ENCODE measurements at places on chromosomes 12 and 14.

DNA sequence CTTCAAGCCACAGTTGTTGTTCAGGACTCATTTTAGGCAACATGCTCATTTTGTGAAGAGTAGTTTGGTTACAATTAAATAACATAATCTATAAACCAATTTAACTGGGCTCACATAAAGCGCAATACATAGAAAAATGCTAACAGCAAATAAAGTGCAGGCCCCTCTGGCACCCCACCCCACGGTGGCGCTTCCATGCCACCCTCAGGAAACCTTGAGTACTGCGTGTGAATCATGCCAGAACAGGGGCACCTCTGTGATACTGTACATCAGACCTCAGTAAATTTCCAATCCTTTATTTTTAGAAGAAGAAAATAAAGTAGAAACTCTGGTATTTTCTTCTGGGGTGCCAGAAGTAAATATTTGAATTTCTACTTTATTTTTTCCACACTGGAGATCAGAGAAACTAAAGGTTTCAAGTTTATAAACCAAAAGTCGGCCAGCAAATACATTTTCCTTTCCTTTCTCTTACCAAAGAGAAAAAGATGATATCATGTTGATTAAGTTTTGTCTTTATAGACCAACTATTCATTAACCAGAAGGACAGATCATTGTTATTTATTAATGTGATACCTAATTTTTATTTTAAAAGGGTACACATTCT lies 316.8 kb downstream of the PAWR start:
- no peak for DNase-seq

- DNase-seq, result no peak
Observed at GRCh38 chr12:97503073-97503855, 40.7 kb downstream of the RMST start.

DNA sequence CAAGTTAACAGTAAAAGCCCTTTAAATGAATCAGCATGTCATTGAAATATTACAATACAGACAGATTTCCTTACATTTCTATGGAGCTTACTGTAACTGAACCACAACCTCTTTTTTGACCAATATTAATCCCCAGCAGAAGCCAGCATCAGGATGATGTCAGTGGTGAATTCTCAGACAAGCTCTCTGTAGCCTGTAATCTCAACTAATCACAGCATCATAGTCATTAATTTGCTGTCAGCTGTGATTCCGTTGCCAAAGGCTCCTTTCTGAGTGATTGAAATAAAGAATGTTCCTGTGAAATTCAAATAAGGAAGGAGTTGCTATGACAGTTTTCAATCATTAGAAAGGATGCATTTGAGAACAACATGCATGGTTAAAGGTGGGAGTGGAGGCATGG lies 323.1 kb downstream of the PDZRN4 start:
- DNase-seq, result no peak

- DNase-seq, result no peak
Observed at GRCh38 chr12:118061873-118062843, 1.2 kb upstream of the WSB2 start.

- no peak for DNase-seq
Observed at GRCh38 chr14:87758876-87759275, 234.1 kb downstream of the GALC start.

GRCh38 chr12:92615703-92616102 lies 87.1 kb upstream of the PLEKHG7 start:
- no peak for DNase-seq

- DNase-seq, result no peak
Observed at GRCh38 chr14:45807178-45807899, 554.3 kb upstream of the MIS18BP1 start.

- no peak for DNase-seq
Observed at GRCh38 chr12:110001596-110001995, 2.4 kb downstream of the ANKRD13A start.

- DNase-seq, result no peak
Observed at GRCh38 chr12:14410841-14411569, 45.5 kb downstream of the ATF7IP start.

DNA sequence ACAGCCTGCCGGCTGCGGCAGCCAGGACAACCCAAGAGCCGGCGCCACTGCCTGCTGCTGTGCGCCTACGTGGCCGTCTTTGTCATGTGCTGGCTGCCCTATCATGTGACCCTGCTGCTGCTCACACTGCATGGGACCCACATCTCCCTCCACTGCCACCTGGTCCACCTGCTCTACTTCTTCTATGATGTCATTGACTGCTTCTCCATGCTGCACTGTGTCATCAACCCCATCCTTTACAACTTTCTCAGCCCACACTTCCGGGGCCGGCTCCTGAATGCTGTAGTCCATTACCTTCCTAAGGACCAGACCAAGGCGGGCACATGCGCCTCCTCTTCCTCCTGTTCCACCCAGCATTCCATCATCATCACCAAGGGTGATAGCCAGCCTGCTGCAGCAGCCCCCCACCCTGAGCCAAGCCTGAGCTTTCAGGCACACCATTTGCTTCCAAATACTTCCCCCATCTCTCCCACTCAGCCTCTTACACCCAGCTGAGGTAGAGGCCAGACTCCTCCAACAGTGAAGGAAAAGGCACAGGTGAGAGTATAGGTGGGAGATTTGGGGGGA lies 10.3 kb downstream of the ZBTB39 start:
- no peak for DNase-seq

- no peak for DNase-seq
Observed at GRCh38 chr14:38567703-38568102, 311.8 kb upstream of the CLEC14A start.

DNA sequence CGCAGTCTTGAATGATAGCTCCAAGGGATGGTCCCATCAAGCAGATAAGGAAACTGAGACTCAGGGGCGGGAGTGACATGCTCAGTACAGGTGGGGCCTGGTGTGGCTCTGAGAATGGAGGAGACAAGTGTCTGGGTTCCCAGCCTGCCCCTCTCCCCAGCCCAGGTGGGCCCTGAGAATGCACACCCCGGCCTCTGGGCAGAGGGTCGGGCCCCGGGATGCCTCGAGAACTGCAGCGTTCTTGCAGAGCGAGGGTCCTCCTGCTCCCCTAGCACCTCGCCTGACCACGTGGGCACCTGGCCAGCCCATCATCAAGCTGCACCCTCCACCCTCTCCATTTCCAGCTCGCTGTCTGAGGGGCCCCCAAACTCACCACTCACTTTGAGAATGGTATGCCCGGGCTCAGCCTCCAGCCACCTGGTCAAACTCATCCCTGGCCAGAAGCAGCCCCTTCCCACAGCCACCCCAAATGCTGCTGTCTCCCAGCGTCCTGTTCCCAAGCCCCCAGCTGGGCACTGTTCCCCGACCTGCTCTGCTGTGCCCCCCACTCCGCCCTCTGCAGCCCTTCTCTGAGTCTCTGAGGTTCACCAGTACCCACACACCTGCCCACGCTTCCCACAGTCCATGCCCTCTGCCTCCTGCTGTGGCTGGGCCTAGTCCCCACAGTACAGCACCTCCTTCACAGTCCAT lies 44.3 kb downstream of the CYP46A1 start:
- DNase-seq, result no peak

- no peak for DNase-seq
Observed at GRCh38 chr14:44149597-44149996, 357.5 kb downstream of the FSCB start.

DNA sequence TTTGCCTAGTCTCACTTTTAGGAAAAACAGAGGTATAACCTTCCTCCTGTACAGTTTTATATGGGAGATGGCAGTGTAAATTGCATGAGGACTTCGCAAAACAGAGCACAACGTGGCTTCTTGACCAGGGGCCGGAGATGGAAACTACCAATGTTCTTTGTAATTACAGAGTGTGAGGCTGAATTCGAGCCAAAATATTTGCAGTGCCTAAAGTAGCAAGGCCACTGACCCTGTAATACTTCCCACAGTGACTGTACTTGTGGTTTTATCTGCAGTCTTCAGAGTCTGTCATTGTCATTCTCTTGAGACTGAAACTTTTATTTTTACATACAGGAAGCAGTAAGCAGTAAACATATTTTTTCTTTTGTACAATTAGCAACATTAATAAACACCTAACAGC lies 98.9 kb downstream of the RERG start:
- no peak for DNase-seq

DNA sequence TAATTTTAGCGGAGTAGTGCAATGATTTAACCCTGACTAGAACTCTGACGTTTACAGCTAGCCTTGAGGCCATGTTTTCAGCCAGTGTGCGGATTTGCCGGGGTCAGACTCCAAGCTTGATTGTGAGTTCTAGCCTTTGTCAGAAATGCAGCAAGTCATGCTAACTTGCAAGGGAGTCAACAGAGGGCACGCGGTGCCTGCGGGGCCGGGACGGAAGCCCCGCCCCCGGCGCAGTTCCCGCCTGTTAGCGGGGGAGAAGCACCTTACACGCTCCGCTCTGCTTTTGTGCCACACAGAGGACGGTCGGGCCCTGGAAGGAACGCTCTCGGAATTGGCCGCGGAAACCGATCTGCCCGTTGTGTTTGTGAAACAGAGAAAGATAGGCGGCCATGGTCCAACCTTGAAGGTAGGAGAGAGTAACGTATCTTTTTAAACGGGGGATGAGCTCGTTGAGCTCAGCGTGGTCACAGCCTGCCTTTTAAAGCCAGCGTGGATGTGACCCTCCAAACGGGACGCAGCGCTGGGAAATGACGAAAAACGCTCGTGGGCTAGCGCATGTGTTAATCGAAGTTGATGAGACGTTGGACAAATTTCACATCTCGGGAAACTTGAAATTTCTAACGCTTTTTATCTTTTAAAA lies 14.8 kb upstream of the EID3 start:
- DNase-seq, result no peak

DNA sequence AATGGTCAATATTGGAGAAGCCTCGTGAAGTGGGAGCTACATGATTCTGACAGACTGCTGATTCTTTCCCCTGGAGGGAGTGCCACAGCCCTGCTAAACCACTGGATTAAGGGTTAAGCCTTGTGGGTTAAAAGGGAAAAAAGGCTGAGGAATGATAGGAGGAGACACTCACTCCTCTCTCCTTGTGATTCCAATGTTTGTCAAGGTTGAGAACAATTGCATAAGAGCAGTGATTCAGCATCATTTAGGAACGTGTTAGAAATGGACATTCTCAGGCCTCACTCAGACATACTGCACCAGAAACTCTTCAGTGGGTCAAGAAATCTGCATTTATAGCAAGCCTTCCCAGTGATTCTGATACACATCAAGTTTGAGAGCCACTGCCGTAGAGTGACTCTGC lies 87.8 kb upstream of the GZMB start:
- no peak for DNase-seq

GRCh38 chr12:116150001-116150400 lies 127.5 kb downstream of the MED13L start:
- DNase-seq, result no peak

- DNase-seq, result peak; percentile 4
Observed at GRCh38 chr12:51923506-51924365, 16.4 kb downstream of the ACVRL1 start.

GRCh38 chr14:32201816-32202490 lies at the start of gene RNU6-7:
RNU6-7 (plus strand) TSS chr14:32202045.
- DNase-seq, result peak; percentile 46

DNA sequence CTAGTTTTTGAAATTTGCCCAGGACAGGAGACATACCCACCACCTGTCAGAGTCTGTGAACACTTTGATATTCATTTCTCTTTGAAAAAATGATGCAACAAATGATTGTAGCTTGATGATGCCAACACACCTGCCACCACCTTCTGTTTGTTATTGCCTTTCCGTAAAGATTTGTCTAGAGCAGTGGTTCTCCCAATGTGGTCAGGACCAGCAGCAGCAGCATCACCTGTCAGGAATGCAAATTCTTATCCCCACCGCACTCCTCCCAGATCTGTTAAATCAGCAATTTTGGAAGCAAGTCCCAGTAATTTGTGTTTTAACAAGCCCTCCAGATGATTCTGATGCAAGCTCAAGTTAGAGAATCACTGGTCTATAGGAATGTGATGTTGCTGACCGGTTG lies 9.9 kb downstream of the CCDC175 start:
- no peak for DNase-seq

- DNase-seq, result peak; percentile 20
Observed at GRCh38 chr12:117596968-117597367, 235.5 kb upstream of the NOS1 start.

- no peak for DNase-seq
Observed at GRCh38 chr14:42013559-42013958, 406.9 kb downstream of the LRFN5 start.

DNA sequence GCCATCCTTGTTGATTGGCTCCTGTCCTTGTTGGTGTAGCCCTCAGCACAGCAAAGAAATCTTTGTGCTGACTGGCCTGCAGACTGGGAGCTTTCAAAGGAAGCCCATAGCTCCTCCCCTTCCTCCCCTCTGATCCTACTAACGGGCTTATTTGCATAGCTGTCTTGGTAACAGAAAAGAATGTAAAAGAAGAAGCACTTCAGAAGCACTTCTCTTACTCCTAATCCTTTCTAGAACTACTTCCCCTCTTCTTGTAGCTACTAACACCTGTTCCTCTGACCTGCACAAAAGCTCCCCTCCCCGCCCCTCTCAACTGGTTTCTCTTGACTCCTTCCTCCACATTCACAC lies 14.3 kb upstream of the RIC8B start:
- no peak for DNase-seq

DNA sequence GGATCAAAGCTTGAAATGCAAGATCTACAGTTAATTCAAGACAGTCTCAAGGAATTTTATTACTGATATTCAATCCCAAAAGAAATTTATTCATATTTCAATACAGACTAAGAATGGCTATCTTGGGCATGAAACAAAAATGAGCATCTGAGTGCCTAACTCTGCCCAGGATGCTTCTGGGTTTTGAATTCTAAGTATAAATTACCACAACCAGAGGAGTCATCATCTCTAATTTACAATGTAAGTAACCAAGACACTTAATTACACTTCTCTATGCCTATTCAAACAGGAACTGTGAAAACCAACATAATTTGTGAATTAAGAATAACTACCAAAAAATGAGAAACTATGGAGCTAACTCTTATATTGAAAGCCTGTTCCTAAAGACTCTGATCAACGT lies 14.1 kb downstream of the OSBPL8 start:
- DNase-seq, result no peak

DNA sequence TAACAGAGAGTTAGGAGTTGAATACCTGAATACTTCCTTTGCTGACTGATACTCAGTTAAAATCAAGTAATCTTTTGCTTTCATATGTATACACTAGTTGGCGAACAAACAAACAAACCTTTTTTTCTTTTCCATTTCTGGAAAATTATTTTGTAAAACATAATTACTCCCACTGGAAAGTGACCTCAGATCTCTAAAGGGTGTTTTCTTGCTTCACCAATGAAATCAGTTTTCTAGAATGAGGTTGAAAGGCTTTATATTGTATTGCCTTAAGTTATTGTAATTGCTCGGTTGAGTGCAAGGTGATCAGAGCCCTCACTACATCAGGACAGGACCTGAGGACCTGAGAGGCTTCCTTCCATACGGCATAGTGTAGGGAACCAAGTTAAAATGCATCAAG lies at the start of gene OR4K1:
OR4K1 (plus strand) TSS at position 301 of the 400 bp plus-strand sequence. CDS start 4,750 bp downstream, outside the sequence.
- DNase-seq, result no peak

DNA sequence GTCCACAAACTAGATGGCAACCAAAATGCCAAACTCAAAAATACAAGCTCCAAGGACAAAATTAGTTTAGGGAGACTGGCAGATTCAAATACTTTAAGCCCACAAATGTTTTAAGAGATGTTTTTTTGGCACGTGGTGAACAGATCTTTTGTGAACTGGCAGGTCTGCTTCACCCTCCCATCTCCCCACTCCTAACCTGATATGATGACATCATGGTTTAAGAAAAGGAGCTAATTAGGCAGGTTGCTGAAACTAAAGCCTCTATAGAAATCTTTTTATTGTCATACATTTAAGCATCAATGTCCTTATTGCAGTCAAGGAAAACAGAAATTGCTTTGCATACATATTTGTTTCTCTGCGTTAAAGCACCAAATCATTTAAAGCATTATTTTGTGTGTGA lies 5.8 kb downstream of the LRIG3 start:
- DNase-seq, result no peak

- no peak for DNase-seq
Observed at GRCh38 chr12:66403746-66404145, 101.5 kb downstream of the HELB start.
